Kidney (tissue), 22 donors: ENCODE measurements at places on chromosomes 1 and 21. TPM values are rescaled to one million over a fixed set of nuclear protein-coding genes. Genes with fewer than 3 reads are reported as not detected.

FBXO28 gene
- total RNA-seq: 31.4 TPM

DNA sequence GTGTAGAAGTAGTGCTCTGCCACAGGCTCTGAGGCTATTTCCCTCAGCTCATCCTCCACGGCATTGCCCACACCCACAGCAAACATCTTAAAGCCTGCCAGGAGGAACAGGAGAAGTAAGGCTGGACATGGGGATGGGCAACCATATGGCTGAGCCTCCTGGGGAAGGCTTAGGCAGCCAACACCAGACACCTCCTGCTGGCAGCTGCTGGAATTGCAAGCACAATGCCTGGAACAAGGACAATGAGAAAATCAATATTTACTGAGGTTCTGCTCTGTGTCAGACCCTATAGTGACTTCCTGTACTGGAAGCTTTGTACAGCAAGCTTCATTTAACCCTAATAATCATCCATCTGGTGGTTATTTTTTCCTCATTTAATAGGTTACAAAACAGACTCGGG, 8.2 kb downstream of the MATN1 start:
- H3K27ac ChIP-seq: no peak overlapping the region
- H3K36me3 ChIP-seq: no peaks in the 10 kb centered on the region
- DNase-seq: no peak
- H3K4me3 ChIP-seq: no peak overlapping the region
- H3K27me3 ChIP-seq: no peaks in the 10 kb centered on the region
- no peaks in the 10 kb centered on the region for H3K4me1 ChIP-seq

GRCh38 chr1:50603274-50604271, 180.3 kb upstream of the DMRTA2 start:
- DNase-seq: no peak
- no peak overlapping the region for H3K27ac ChIP-seq
- no peaks in the 10 kb centered on the region for H3K36me3 ChIP-seq
- no peaks in the 10 kb centered on the region for H3K4me1 ChIP-seq
- H3K4me3 ChIP-seq: no peak overlapping the region
- H3K27me3 ChIP-seq: no peaks in the 10 kb centered on the region

- no peak overlapping the region for H3K4me3 ChIP-seq
- no peaks in the 10 kb centered on the region for H3K27me3 ChIP-seq
- no peaks in the 10 kb centered on the region for H3K36me3 ChIP-seq
- peaks cover 5% of the 10 kb centered on the region for H3K4me1 ChIP-seq
These were observed 4.0 kb upstream of the LAMC1 start for GRCh38 chr1:183019139-183019740.

ZSCAN20 gene
- total RNA-seq: 6.3 TPM

DNA sequence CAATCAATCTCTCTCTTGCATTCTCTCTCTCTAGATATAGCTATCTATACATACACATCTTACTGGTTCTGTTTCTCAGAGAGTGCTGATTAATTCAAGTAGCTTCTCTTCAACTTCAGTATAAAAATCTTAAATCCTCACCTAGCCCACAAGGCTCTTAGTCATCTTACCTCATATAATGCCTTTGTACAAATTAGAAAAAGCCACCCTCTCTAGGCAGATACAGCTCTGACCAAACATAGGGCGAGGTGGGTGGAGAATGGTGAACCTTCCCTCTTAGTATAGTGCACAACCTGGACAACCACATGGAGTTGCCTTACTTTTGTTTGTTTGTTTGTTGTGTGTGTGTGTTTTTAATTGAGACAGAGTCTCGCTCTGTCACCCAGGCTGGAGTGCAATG, 5.1 kb upstream of the INAVA start:
- H3K27me3 ChIP-seq: no peaks in the 10 kb centered on the region
- H3K4me1 ChIP-seq: no peaks in the 10 kb centered on the region
- DNase-seq: no peak
- H3K36me3 ChIP-seq: no peaks in the 10 kb centered on the region
- H3K27ac ChIP-seq: no peak overlapping the region

DNA sequence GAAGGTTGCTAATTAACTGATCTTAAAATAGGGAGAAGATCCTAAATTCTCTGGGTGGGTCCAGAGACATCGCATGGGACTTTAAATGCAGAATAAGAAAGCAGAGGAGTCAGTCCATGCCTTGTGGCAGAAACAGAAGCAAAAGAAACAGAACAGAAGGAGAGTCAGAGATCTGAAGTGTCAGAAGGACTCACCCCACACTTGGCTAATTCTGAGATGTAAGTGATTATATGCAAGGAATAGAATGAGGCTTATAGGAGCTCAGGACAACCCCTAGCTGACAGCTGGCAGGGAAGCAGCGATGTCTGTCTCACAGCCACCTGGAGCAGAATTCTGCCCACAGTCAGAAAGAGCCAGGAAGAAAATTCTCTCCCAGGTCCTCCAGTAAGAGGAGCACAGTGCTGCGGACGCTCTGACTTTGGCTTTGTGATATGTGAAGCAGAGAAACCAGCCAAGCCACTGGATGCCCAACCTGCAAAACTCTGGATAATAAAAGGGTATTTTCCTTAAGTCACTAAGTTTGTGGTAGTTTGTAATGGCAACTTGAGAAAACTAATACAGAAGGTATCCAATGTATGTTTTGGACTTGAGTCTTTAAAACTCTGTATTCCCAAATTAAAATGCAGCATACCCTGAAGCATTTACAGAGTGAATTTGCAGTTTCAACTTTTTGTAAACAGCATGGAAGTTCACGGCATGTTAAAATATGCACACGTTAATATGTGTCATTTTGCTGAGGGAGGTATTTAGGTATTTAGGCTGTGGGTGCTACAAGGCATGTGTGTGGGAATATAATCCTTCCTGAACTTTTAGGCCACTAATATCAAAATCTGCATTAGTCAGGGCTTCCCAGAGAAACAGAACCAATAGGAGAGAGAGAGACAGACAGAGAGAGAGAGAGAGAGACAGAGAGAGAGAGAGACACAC, 388.5 kb downstream of the PCP4 start:
- no peaks in the 10 kb centered on the region for H3K27me3 ChIP-seq
- H3K4me1 ChIP-seq: no peaks in the 10 kb centered on the region
- H3K36me3 ChIP-seq: no peaks in the 10 kb centered on the region

KPRP gene
- total RNA-seq: not detected

DNA sequence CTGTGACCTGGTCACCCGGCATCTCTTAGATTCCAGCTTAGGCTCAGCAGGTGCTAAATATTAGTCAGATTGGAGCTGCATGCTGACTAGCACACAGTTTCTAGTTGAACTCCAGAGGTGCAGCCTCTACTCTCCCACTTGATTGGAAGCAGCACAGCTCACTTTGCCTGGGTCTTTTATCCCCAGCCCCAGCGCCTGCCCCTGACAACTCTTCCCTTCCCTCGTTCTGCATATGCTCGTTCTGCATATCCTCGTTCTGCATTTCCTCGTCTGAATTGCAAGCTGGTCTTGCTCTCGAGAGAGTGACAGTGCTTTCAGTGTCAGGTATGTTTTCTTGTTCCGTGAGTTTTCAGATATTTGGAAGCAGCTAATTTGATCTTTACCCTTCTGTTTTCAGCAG, 11.7 kb downstream of the COL18A1 start:
- H3K4me1 ChIP-seq: peaks cover 2% of the 10 kb centered on the region
- DNase-seq: peak; percentile 50
- peak overlapping the region; percentile 79 for H3K27ac ChIP-seq
- H3K4me3 ChIP-seq: peak overlapping the region; percentile 38

DNA sequence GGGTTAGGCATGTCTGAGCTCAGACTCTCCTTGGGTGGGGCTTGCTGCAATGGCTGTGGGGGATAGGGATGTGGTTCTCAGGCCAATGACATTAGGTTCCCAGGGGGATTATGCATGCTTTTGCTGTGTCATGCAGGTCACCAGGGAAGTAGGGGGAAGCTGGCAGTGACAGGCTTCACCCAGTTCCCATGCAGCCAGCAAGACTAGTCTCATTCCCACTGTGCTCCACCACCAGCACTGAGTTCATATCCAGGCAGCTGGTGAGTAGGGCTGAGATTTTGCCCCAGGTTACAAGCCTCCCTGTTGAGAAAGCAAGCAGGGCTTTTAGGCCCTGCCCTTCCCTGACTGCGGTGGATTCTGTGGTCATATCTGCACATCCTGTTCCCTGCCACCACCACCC, 32.1 kb upstream of the PLA2G5 start:
- no peaks in the 10 kb centered on the region for H3K4me1 ChIP-seq
- no peak overlapping the region for H3K27ac ChIP-seq
- H3K36me3 ChIP-seq: no peaks in the 10 kb centered on the region
- H3K27me3 ChIP-seq: no peaks in the 10 kb centered on the region

- H3K27ac ChIP-seq: no peak overlapping the region
- H3K4me3 ChIP-seq: no peak overlapping the region
- H3K36me3 ChIP-seq: no peaks in the 10 kb centered on the region
- H3K4me1 ChIP-seq: no peaks in the 10 kb centered on the region
- H3K27me3 ChIP-seq: no peaks in the 10 kb centered on the region
These were observed 1150.9 kb downstream of the MRPL39 start for GRCh38 chr21:24456358-24456757.

GRCh38 chr1:154324669-154325582, at the start of gene ATP8B2:
Gene ATP8B2, plus strand, starts transcription at chr1:154325525. Its CDS starts 2,617 bp downstream, at chr1:154328142.
- peak within 1 kb of the TSS; percentile 73 for H3K27ac ChIP-seq
- DNase-seq: peak; percentile 90
- H3K4me1 ChIP-seq: peaks cover 5% of the 10 kb centered on the region
- H3K4me3 ChIP-seq: peak within 1 kb of the TSS; percentile 79
- no peaks in the 10 kb centered on the region for H3K27me3 ChIP-seq
- H3K36me3 ChIP-seq: no peaks in the 10 kb centered on the region

GRCh38 chr1:5855196-5855897, 136.9 kb downstream of the NPHP4 start:
- no peak overlapping the region for H3K27ac ChIP-seq
- no peak for DNase-seq
- no peaks in the 10 kb centered on the region for H3K36me3 ChIP-seq
- no peaks in the 10 kb centered on the region for H3K27me3 ChIP-seq
- no peaks in the 10 kb centered on the region for H3K4me1 ChIP-seq

GRCh38 chr1:84300501-84300900, 1.0 kb upstream of the SAMD13 start:
- no peak overlapping the region for H3K4me3 ChIP-seq
- no peak for DNase-seq
- H3K36me3 ChIP-seq: no peaks in the 10 kb centered on the region
- H3K27me3 ChIP-seq: no peaks in the 10 kb centered on the region
- no peak overlapping the region for H3K27ac ChIP-seq

NID1 gene
- total RNA-seq: 70.1 TPM

DNA sequence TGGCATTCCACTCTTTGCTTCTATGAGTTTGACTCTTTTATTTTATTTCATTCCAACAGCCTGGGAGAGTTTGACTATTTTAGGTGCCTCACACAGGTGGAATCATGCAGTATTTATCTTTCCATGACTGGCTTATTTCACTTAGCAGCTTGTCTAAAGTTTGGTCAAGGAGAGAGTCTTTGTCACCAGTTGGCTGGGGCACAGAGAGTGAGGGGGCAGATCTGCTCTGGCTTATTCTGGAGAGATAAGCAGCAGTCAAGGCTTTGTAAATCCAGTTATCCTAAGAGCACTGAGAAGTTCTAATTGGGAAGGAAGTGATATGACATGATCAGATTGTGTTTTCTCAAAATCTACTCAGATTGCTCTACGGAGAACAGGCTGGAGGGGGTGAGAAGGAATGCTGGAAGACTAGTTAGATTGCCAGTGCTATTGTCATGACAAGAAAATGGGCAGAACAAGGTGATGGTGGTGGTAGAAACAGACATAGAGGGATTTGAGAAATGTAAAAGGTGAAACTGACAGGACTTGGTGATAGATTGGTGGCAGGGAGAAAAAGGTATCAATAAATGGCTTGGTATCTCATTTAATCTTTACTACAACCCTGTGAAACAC, 12.1 kb upstream of the CTTNBP2NL start:
- DNase-seq: no peak
- H3K27me3 ChIP-seq: no peaks in the 10 kb centered on the region
- no peaks in the 10 kb centered on the region for H3K36me3 ChIP-seq
- H3K27ac ChIP-seq: no peak overlapping the region
- H3K4me3 ChIP-seq: no peak overlapping the region
- no peaks in the 10 kb centered on the region for H3K4me1 ChIP-seq

- no peaks in the 10 kb centered on the region for H3K36me3 ChIP-seq
- no peak overlapping the region for H3K27ac ChIP-seq
- DNase-seq: no peak
- H3K4me3 ChIP-seq: no peak overlapping the region
- no peaks in the 10 kb centered on the region for H3K27me3 ChIP-seq
These were observed 49.7 kb upstream of the NEK7 start for GRCh38 chr1:198107091-198107501.

ARHGEF16 gene
- total RNA-seq: 39.3 TPM

DNA sequence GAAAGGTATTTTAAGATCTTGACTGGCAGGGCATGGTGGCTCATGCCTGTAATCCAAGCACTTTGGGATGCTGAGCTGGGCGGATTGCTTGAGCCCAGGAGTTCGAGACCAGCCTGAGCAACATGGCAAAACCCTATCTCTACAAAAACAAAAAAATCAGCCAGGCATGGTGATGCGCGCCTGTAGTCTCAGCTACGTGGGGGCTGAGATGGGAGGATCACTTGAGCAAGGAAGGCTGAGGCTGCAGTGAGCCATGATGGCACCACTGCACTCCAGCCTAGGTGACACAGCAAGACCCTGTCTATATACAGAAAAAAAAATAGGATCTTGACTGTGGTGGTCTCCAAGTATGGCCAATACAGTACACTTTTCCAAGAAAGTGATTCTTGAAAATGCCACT, 16.0 kb downstream of the ARID1A start:
- no peak for DNase-seq
- no peaks in the 10 kb centered on the region for H3K27me3 ChIP-seq
- no peaks in the 10 kb centered on the region for H3K36me3 ChIP-seq
- H3K27ac ChIP-seq: no peak overlapping the region
- H3K4me3 ChIP-seq: no peak overlapping the region

- DNase-seq: no peak
- H3K27ac ChIP-seq: peak overlapping the region; percentile 5
- H3K4me1 ChIP-seq: peaks cover 7% of the 10 kb centered on the region
- H3K4me3 ChIP-seq: peak overlapping the region; percentile 73
- no peaks in the 10 kb centered on the region for H3K36me3 ChIP-seq
These were observed 2.8 kb downstream of the TGFB2 start for GRCh38 chr1:218347723-218348627.

- no peak for DNase-seq
- H3K4me3 ChIP-seq: no peak overlapping the region
- no peaks in the 10 kb centered on the region for H3K36me3 ChIP-seq
- H3K27me3 ChIP-seq: no peaks in the 10 kb centered on the region
- H3K27ac ChIP-seq: no peak overlapping the region
These were observed 2010.5 kb downstream of the NCAM2 start for GRCh38 chr21:23008601-23009202.

SPRR4 gene
- total RNA-seq: not detected

SIPA1L2 gene
- 20.2 TPM for total RNA-seq

GRCh38 chr1:107594536-107594935, 370.4 kb downstream of the VAV3 start:
- H3K36me3 ChIP-seq: no peaks in the 10 kb centered on the region
- no peak for DNase-seq
- H3K4me1 ChIP-seq: no peaks in the 10 kb centered on the region

OR10J1 gene
- not detected for total RNA-seq

LAMC2 gene
- 89.0 TPM for total RNA-seq

DNA sequence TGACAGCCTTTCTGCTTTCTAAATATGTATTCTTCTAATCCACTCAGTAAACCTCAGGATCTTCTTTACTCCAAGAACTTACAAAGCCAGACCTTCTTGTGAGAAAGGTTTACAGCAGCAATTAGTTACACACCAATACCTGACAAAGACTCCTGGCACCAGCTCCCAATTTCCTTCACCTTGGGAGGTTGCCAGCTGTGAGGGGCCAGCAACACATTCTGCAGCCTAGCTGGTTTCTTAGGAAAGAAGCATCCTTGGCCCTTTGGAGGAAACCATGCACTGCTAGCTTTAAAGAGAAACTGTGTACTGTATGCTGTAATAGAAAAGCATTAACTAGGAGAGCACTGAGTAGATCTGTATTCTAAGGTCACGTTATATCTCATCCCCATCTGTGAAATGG, 10.8 kb downstream of the FYB2 start:
- no peaks in the 10 kb centered on the region for H3K27me3 ChIP-seq
- no peak overlapping the region for H3K4me3 ChIP-seq
- H3K27ac ChIP-seq: no peak overlapping the region
- H3K4me1 ChIP-seq: peaks cover 6% of the 10 kb centered on the region
- DNase-seq: no peak
